ENCODE measurements at places on chromosomes 3 and 15. TPM values are rescaled to one million over a fixed set of nuclear protein-coding genes. Genes with fewer than 3 reads are reported as not detected.

GRCh38 chr15:59372352-59373211 is at the start of gene MYO1E:
MYO1E (minus strand) TSS chr15:59372871; CDS start chr15:59372500, 371 bp downstream.
- H3K4me3 ChIP-seq, result peak within 1 kb of the TSS; percentile 80
- DNase-seq, result peak; percentile 96
- H3K27me3 ChIP-seq, result no peaks in the 10 kb centered on the region

DNA sequence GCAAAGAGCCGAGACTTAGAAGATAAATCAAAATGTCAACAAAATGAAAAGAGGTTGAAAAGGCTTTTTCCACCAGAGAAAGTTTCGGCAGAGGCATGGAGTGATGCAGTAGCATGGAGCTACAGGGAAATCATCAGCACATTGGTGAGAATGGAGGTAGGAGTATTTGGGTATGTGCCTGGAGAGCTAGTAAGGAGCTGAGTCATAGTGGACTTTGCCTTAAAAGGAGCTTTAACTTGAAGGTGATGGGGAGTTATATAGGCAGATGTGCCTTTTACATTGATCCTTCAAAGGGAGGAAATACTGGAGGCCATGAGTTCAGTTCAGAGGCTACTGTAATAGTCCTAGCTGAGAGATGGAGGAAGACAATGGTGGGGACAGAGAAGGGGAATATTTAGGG is 44.3 kb downstream of the IL5RA start:
- no peak overlapping the region for H3K27ac ChIP-seq
- H3K36me3 ChIP-seq, result no peaks in the 10 kb centered on the region
- H3K27me3 ChIP-seq, result no peaks in the 10 kb centered on the region

DNA sequence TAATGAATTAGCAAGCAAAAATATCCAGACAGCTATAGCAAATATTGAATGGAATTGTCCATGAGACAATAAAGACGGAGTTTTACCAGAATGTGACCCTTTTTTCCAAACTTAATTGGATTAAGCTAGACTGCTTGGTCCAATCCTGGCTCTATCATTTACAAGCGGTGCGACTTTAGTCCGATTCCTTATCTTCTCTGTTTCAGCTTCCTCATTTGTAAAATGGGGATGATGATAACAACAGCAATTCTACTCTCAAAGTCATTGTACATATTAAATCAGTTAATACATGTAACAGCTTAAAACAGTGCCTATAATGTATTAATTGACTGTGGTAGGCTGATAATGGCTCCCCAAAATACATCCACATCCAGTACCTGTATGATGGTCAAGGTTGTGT is 62.1 kb upstream of the CRBN start:
- no peaks in the 10 kb centered on the region for H3K27me3 ChIP-seq
- H3K4me3 ChIP-seq, result no peak overlapping the region
- no peaks in the 10 kb centered on the region for H3K36me3 ChIP-seq
- no peak for DNase-seq

GRCh38 chr15:89227425-89227824 is 6.0 kb upstream of the RLBP1 start:
- H3K4me3 ChIP-seq, result no peak overlapping the region
- H3K4me1 ChIP-seq, result peaks cover 12% of the 10 kb centered on the region
- no peaks in the 10 kb centered on the region for H3K36me3 ChIP-seq
- H3K27me3 ChIP-seq, result no peaks in the 10 kb centered on the region
- no peak for DNase-seq

GRCh38 chr15:71595846-71596553 is 214.4 kb upstream of the NR2E3 start:
- H3K27ac ChIP-seq, result no peak overlapping the region
- H3K27me3 ChIP-seq, result no peaks in the 10 kb centered on the region
- H3K4me1 ChIP-seq, result no peaks in the 10 kb centered on the region
- H3K4me3 ChIP-seq, result no peak overlapping the region

GRCh38 chr3:126911162-126912026 is 71.5 kb upstream of the PLXNA1 start:
- H3K27me3 ChIP-seq, result no peaks in the 10 kb centered on the region
- peaks cover 31% of the 10 kb centered on the region for H3K4me1 ChIP-seq
- H3K4me3 ChIP-seq, result peak overlapping the region; percentile 5
- H3K36me3 ChIP-seq, result no peaks in the 10 kb centered on the region
- DNase-seq, result peak; percentile 97

DNA sequence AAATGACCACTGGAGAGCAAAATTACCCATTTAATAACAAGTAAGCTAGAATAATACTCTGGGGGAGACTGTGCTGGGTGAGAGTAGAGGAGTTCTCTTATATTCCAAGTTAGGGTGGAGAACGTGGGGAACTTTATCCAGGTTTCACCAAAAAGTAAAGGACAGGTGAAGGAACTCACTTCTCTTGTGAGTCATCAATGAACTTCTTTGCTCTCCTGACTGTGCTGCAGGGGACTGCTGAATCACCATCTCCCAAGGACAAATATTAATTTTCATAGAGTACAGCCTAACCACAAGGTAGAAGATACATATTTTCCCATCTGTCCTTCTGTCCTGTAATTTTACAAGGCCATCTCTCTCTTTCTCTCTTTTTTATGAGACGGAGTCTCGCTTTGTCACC is 8.3 kb upstream of the PDCD6IP start:
- H3K4me1 ChIP-seq, result peaks cover 8% of the 10 kb centered on the region
- no peak for DNase-seq
- no peak overlapping the region for H3K4me3 ChIP-seq

- no peak overlapping the region for H3K27ac ChIP-seq
- no peaks in the 10 kb centered on the region for H3K36me3 ChIP-seq
- H3K4me3 ChIP-seq, result peak overlapping the region; percentile 11
- DNase-seq, result peak; percentile 71
- peaks cover 2% of the 10 kb centered on the region for H3K27me3 ChIP-seq
Observed at GRCh38 chr3:50450209-50450921, 53.1 kb downstream of the CACNA2D2 start.

- no peak for DNase-seq
- peaks cover 9% of the 10 kb centered on the region for H3K27me3 ChIP-seq
- H3K4me1 ChIP-seq, result no peaks in the 10 kb centered on the region
- no peaks in the 10 kb centered on the region for H3K36me3 ChIP-seq
Observed at GRCh38 chr3:14389166-14389606, 13.2 kb upstream of the SLC6A6 start.

- no peaks in the 10 kb centered on the region for H3K4me1 ChIP-seq
- no peak for DNase-seq
- no peak overlapping the region for H3K27ac ChIP-seq
- no peak overlapping the region for H3K4me3 ChIP-seq
Observed at GRCh38 chr3:148816427-148816826, 11.2 kb upstream of the CPB1 start.

DNA sequence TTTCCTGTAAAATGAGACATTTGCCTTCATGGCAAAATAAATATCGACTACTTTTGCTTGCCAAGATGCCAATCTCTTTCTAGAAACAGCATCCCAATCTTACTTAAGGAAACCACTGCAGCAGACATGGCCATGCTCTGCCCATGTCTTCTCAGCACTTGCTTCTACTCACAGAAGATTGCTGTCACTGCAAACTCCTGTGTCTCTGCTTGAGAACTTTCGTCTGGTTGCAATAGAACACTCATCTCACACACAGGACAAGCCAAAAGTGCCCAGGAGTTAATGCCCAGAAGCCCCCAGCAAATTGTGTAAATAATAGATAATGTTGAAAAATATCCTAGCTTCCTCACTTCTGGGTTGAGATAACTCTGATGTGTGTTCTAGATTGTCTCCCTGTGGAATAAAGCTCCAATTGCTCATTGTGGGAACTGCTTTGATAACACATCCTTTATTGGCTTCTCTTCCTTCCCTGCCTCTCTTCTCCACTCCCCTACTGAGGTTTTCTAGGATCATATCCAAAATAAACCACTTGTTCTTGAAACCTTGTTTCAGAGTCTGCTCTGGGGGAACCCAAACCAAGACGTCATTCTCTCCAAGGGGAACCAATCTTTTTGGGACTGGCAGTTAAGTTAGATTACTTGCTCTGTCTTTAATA is 156.3 kb upstream of the STRIT1 start:
- DNase-seq, result peak; percentile 43
- no peaks in the 10 kb centered on the region for H3K36me3 ChIP-seq
- no peak overlapping the region for H3K4me3 ChIP-seq
- H3K4me1 ChIP-seq, result no peaks in the 10 kb centered on the region

DNA sequence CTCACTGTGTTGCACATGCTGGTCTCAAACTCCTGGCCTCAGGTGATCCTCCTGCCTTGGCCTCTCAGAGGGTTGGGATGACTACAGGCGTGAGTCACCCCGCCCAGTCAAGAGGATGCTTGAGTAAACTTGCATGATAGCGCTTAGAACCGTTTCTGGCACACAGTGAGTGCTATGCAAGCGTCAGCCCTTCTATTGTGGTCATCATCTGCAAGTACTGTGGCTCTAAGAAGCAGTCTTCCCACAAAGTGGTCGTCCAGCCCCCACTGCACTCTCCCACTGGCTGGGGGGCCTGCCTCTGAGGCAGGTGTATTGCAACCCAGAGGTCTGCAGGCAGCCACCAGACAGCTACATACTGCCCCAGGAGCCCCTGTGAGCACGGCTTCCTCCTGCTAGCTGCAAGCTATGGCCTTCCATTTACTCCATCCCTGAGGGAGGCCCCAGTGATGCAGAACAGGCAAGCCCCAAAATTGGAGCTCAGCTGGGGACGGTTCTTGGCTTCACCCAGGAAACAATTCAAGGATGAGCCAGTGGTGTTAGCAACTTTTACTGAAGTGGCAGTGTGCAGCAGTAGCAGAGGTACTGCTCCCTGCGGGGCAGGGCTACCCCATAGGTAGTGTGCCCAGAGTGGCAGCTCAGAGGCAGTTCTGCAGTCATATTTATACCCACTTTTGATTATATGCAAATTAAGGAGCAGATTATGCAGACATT is 95.4 kb downstream of the LSM3 start:
- no peaks in the 10 kb centered on the region for H3K36me3 ChIP-seq
- H3K4me3 ChIP-seq, result no peak overlapping the region
- no peak overlapping the region for H3K27ac ChIP-seq
- DNase-seq, result no peak
- no peaks in the 10 kb centered on the region for H3K4me1 ChIP-seq

DNA sequence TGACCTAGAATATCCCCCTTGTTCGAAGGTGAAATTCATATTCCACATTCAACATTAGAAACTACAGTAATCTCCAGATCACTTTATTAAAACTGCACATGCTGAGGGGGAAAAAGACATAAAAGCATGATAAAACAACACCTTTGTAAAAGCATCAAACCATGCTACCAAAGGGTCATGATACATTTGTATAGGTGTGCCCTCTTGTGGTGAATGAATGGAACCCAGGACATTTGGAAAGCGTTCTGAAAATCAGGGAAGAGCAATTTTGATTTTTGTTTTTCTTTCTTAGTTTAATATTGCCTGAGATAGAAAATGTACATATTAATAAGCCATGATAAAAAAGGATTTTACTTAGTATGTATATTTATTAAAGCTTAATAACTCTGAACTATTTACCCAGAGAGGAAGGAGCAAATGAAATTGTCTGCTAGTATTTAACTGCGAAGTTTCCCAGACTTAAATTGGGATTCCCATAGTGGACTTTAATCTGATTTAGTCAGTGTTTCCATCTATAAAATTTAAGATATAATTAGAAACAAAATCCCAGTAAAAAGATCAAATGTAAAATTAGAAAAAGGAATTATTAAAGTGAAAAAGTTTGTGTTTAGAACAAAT is 105.8 kb upstream of the ARL6 start:
- DNase-seq, result no peak
- H3K4me1 ChIP-seq, result no peaks in the 10 kb centered on the region

The IGF2BP2 gene
- 128 TPM for total RNA-seq

The SIDT1 gene
- not detected for total RNA-seq

The SLC12A1 gene
- total RNA-seq, result not detected

The HRG gene
- not detected for total RNA-seq

The C3orf20 gene
- total RNA-seq, result not detected

The C3orf52 gene
- total RNA-seq, result 21.3 TPM

The LRRC58 gene
- 14.3 TPM for total RNA-seq

The SGO1 gene
- total RNA-seq, result 1.9 TPM
